Stimulated activated CD8-positive, alpha-beta memory T cell treated with anti-CD3 and anti-CD28 coated beads, Interleukin-4, amount 100 ng/mL, for 4 hours (primary cell): ENCODE measurements at places on chromosomes 7 and 10.

- DNase-seq: no peak
Measured at GRCh38 chr7:36906956-36907635, 182.8 kb upstream of the AOAH start.

DNA sequence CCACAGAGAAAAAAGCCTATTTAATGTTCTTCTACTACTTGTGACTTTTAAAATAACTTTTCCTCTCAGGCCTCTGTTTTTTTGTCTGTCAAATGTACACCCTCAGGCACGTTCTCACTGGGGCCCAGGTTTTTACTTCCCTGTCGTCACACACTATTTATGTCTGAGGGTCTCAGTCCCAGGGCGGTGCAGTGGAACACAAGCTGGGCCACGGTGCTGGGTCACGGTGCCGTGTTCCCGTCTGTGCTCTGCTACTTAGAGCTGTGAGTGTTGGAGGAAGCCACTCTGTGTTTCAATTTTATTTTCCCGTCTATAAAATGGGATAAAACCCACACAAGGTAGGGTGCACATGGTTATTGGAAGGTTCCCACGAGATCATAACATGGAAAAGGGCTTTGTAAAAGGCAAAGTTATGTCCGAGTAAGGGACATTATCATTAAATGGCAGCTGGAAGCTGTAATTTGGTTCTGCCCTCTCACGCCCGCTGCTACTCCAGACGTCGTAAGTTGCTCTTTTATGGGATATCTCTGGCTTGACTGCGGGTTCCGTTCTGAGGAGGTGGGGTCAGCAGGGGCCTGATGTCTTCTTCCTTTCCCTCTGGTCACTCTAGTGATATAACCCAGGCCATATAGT lies 25.2 kb downstream of the ZNF775 start:
- DNase-seq: no peak

DNA sequence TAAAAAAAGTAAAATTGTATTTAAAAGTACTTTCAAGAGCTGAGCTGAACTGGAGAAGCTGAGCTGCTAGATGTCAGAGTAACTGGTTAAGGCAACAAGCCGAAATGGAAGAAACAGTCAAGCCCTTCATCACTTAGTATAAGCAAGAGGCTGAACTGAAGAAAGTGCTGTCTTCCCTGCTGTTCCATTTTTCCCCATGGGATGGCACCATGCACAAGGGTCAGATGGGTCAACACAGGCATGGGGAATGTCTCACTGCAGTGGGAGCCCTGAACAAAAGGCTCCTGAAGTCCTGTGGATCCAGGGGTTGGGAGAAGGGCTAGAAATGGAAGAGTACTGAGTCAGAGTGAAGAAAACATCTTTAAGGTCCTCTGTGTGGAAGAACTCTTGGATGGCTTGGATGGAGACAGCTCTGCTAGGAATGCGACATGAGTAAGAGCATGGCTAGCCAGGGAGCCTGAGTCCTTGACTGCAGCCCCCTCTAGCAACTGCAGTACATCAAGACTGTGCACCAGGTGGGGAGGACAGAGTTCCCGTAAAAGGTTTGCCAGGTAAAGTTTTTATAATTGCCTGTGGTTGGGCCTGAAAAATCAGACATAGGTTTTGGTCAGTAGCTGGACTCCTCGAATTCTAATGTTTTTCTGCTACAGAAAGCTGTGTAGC lies 348.3 kb downstream of the GPR158 start:
- no peak for DNase-seq

- DNase-seq: no peak
Measured at GRCh38 chr10:14171336-14171735, 159.4 kb downstream of the FRMD4A start.

DNA sequence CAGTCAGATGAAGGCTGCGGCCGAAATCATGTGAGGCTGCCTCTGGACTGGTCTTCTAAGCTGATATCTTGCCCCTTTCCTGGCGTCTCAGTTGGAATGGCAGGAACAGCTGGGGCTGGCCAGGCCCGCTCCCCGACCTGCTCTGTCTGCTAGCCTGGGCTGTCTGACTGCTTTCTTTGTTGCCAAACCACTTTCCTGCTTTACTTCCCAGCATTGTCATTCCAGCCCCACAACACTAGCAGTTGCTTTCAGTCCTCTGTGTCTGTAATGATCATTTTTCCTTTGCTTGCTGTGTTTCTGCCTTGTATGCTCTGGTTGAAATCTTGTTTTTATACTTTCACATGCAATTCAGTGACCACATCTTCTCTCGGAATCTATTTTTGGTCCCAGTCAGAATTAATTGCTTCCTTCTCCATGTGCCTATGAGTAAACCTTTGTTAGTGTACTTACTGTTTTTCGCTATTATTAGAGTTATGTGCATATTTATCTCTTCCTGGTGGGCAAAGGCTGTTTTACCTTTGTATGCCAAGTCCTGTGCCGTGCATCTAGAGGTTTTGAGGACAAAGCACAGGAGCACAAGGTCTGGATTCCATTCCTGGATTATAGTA lies 21.6 kb downstream of the PRPF18 start:
- DNase-seq: no peak

- DNase-seq: no peak
Measured at GRCh38 chr7:134014935-134015334, 112.2 kb upstream of the LRGUK start.

DNA sequence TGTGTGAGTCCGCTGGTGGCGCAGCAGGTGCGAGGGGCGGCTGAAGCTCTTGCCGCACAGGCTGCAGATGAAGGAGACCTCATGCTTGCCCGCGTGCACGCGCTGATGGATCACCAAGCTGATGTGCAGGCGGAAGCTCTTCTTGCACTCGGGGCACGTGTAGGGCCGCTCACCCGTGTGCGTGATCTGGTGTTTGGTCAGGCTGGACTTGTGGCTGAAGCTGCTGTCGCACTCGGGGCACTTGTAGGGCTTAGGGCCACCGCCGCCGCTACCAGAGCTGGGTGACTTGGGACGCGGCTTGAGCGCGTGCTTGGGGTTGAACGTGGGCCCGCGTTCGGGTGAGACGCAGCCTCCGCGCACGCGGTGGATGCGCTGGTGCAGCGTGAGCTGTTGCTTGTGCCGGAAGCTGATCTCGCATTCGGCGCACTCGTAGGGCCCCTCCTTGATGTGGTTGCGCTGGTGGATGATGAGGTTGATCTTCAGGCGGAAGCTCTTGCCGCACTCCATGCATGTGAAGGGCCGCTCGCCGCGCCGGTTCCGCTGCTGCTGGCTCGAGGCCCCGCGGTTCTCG lies 28.7 kb downstream of the ZNF777 start:
- no peak for DNase-seq

DNA sequence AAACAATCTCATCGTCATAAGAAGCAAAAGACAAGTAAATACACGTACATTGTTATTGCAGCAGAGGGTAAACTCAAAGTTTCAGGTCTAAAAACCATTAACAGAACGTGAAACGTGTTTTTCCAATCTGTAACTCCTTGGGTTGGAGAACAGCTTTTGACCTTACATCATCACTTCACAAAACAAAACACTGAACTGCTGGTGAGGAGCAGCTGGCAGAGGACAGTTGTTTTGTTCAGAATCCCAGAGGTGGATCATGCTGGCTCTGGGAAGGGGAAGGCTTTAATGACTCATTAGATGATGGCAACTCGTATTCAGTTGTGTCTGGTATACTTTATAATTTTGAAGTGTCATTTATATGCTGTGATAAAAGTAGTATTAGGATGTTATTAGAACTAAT lies 923.0 kb upstream of the CELF2 start:
- no peak for DNase-seq

- DNase-seq: no peak
Measured at GRCh38 chr10:95263864-95264226, 27.0 kb downstream of the PDLIM1 start.

DNA sequence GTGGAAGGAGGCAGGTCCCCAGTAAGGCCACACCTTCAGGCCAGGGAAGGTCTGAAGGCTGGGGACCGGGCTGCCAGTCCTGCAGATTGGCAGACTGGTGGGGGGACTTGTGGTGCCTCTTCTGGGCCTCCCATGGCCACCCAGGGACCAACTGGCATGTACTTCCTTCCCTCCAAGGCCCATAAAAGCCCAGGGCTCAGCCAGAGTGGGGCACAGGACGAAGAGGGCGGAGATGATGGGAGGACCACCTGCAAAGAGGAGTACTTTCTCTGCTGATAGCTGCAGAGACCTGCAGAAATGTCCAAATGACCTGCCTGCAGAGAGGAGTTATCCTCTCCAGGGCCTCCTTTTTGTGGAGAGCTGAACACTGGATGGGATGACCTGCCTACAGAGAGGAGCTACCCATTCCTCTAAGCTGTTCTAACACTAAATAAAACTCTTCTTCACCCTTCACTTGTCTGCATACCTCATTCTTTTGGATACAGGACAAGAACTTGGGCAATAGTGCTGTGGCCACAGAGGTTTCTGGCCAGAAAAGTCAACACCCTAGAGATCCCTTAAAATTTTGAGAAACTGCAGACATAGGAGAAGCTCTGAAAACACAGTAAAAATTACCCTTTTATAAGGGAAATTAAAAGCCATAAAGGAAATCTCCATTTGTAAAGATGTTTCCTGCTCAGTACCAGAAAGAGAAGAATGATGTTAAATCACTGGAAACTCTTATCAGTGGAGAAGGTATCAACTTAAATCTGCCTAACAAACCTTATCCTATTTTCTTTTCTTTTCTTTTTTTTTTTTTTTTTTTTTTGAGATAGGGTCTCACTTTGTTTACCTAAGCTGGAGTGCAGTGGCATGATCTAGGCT lies 20.7 kb upstream of the PRF1 start:
- no peak for DNase-seq

GRCh38 chr10:53314876-53315275 lies 542.3 kb upstream of the MBL2 start:
- no peak for DNase-seq

GRCh38 chr7:155953781-155954549 lies 141.7 kb upstream of the SHH start:
- no peak for DNase-seq
